ENCODE measurements at places on chromosomes 1 and 21.

DNA sequence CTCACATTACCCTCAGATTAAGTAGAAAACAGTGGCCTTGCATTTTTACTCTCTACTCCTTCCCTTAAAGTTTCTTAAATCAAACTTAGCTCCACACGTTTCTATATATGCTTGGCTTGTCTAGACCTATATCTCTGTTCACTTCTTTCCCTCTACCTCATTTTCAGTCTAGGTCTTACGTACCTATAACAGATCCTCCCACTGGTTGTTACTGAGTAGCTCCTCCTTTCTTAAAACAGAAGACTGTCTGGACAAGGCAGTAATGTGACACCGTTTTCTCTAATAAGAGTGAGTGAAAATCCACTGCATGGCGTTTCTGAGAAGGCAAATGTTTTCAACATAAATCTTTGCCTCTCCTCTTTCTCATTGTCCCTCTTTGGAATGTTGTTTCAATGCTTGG, 211.7 kb upstream of the POGK start:
- no peak for DNase-seq

DNA sequence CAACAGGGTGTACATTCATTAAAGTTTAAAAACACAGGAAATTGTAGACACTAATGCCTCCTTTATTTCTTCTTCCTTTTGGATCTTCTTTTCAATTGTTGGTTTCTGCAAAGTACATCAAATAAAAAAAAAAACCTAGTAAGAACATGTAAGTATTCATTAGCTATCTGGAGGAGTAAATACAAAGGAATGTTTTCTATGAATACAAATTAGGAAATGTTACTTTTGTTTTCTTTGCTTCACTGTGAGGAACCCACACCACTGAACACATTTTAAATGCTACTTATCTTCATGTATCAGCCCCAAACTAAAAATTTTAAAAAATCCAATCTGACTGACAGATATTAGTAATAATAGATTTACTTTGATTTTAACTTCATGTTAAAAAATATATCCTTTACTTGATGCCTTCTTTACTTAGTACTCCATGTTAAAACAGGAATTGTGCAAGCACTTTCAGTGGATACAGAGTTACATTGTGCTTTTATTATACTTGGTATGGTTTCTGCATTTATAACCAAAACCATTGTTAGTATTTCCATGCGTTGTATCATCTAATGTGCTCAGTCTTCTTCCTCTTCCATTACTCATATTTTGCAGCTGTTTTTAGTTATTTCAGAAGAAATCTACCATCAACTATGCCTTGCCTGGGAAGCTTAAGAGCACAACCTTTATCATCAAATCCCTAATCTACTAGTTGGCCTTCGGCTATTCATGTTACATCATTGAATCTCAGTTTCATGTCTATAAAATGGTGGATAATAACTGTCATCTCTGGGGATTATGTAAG, 236.9 kb upstream of the DPYD start:
- peak; percentile 72 for DNase-seq

DNA sequence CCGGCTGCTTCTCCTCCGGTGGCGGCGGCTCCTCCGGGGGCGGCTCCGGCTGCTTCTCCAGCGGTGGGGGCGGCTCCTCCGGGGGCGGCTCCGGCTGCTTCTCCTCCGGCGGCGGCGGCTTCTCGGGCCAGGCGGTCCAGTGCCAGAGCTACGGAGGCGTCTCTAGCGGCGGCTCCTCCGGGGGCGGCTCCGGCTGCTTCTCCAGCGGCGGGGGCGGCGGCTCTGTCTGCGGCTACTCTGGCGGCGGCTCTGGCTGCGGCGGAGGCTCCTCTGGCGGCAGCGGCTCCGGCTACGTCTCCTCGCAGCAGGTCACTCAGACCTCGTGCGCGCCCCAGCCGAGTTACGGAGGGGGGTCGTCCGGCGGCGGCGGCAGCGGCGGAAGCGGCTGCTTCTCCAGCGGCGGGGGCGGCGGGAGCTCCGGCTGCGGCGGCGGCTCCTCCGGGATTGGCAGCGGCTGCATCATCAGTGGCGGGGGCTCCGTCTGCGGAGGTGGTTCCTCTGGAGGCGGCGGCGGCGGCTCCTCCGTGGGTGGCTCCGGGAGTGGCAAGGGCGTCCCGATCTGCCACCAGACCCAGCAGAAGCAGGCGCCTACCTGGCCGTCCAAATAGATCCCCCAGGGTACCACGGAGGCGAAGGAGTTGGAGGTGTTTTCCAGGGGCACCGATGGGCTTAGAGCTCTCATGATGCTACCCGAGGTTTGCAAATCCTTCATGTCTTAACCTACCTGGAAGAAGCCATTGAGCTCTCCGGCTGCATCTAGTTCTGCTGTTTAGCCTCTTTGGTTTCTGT, 2.0 kb downstream of the LORICRIN start:
- no peak for DNase-seq

GRCh38 chr1:1426496-1427105, 5.5 kb upstream of the ANKRD65 start:
- no peak for DNase-seq

- DNase-seq, result no peak
These were observed 109.8 kb downstream of the RHOU start for GRCh38 chr1:228845101-228845500.

DNA sequence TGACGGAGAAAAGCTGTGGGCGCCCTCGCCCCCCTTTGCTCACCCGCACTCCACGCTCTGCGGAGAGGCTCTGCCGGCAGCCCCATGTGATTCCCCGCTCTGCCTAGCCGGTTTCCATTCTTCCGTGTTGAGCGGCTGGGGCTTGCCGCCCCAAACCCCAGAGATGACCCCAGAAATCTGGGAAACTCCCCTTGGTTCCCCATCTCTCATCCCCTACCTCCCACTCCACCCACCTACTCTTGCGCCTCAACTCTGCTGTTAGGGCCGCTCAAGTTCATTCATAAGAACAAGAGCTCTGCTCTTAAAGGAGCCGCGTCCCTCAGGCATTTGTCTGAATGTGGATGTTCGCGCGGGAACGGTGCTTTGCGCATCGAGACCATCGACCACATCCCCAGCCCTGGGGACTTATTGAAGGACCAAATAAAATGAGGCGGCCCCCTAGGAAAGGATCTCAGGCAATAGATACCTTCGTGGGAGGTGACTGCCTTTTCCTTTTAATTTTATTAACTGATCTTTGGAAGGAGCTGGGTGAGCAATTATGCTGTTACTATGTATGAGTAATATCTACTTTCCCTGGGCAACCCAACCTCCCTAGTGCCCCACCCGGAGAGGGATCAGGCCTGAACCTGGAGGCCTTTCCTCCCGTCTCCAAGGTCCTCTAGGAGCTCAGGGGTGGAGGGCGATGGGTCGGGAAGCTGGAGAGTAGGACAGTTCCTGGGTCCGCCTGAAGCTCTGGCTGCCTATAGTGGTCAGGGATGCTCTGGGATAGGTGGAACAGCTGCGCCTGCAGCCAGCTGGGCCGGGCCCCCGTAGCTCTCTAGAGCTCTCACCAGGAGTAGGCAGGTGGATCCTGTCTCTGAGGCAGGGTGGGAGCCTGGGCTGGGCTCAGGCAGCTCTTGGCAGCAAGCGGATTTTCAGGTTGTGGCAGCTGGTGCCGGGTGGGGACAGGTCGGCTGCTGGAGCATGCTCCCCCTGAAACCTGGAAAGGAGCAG, 898 bp downstream of the MFSD2A start:
- no peak for DNase-seq

GRCh38 chr1:59194621-59195020, 102.3 kb upstream of the FGGY start:
- DNase-seq, result no peak

DNA sequence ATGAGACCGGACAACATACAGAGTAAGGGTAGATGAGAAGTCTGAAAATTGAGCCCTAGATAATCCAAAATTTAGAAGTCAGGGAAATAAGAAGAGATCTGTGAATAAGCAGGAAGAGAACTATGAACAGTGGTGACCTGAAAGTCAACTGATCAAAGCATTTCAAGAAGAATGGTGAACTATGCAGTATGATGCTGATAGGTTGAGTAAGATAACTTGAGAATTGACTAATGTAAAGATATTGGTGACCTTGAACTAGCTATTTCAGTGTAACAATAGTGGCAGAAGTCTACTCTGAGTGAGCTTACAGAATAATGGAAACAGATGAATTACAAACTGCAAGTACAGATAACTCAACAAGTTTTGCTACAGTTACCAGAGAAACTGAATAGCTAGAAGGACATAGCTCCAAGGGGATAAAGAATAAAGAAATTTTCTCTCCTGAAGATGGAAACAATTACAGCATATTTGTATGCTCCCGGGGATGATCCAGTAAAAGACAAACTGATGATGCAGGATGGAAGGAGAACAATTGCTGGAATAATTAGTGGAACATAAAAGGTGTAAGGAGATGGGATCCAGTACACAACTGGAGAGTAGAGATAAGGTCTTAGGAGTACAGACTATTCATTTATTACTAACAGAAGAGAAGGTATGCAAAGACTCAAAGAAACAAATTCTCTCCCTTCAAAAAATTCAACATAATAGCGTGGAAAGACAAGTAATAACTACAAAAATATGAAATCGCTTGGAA, 10.9 kb downstream of the NRDC start:
- DNase-seq, result no peak

- no peak for DNase-seq
These were observed 170.2 kb downstream of the TNR start for GRCh38 chr1:175572932-175573868.

DNA sequence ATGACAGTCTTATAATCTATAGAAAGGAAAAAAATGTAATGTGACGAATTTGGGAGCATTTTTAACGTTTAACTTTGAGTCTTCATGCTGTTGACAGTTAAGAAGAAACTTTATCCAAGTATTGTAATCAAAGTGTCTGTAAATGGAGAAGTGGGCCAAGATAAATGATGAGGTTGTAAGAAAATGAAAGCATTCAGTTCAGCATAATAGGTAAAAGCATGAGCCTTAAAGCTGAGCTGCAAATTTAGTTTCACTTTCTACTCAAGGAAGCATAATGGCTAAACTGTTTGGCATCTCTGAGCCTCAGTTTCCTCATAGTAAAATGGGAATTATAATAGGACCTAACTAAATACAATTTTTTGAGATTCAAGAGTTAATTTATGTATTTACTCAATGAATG, 1554.8 kb downstream of the KCNT2 start:
- DNase-seq, result no peak

GRCh38 chr1:9167638-9168037, 38.7 kb upstream of the GPR157 start:
- DNase-seq, result no peak

DNA sequence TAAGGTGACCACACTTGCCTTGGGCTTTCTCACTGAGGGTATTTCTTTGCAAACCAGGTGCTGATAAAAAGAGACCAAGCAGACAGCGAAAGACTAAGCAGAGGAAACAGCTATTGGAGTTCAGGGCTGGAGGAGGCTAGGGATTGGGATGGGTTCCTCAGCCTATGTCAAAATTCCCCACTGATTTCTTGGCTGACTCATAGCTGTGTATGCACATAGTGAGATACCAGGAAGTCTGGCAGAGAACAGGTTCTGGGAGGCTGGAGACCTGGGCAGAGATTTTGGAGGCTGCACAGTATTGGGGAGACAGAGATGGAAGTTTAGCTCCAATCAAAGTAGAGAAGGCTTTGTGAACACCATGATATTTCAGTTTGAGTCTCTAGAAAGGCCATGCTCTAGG, 25.3 kb downstream of the YARS1 start:
- DNase-seq, result no peak

DNA sequence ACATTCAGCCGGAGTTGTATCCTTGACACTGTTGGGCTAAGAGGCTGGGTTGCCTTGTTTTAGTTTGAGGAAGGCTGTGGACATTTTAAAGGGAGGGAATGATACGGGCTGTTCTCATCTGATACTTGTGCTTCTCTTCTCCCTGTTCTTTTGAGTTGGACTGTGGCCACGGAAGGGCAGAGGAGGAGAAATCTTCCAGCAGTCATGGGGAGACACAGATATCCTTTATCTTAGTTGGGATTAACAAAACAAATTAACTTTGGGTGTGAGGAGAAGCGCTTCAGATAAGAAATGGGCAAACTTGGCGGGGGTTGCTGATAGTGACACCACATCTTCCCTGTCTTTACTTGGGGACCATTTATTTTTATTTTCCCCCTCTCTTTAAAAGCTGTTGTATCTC, 138.8 kb downstream of the ROR1 start:
- DNase-seq, result no peak

- no peak for DNase-seq
These were observed 95.4 kb downstream of the POFUT2 start for GRCh38 chr21:45192332-45192731.

DNA sequence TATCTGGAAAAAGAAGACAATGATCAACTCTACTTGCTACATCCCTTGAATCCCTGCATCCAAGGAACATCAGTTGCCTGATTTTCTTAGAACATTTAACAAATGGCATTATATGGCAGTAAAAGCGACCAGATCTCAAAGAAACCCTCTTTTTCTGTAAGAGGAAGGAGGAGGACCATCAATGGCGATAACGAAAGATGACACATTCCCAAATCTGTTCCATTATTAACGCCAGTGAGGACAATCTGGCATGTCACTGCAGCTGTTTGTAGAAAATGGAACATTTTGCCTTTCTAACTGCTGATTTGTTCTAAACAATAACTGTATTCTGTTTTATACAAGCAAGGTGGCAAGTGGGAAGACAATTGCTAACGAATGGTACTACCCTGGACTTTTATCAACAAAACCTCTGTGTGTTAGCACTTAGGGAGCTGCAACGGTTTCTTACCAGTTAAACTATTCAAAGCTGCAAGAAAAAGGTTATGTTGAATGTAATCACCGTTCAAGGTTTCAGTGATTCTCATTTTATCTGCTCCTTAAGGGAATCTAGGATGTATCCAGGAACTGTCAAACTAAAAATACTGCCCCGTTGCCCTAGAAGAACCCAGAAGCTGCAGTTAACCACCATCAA, 251.9 kb downstream of the SDCCAG8 start:
- DNase-seq, result no peak

DNA sequence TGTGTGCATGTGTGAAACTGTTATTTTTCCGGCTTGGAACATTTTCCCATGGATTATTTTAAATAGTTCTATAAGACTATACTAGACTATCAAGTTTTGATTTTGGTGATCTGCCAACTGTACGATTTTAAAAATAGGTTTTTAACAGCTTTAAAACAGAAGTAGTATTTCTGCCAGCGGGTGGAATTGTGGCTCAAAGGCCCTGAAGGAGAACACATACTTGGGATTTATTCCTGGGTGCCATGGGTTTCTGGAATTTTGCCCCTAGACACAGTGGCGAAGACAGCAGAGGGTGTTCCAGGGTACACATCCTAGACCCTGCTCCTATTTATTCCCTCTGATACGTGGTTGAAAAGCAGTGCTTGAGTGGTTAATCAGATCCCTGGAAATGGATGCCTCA, 81.7 kb upstream of the IPO9 start:
- no peak for DNase-seq

GRCh38 chr1:25468033-25468432, 37.3 kb downstream of the MACO1 start:
- DNase-seq, result no peak

DNA sequence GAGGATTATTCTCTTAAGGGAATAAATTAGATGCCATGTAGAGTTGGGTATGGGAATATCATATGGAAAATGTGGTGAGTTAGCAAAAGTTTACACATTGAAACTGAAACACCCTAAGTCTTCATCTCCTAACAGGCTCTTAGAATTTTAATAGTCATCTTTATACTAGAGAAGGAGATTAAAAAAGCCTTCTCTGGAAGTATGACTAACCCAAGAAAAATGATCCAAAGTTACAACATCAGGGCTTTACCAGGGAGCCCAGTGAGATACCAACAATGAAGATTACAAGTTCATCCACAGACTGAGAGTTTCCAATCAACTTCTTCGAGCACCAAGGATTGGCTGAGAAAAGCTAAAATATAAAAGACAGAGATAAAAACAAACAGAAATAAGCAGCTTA, 70.0 kb upstream of the KIAA0040 start:
- no peak for DNase-seq

Measured in fibroblast of skin of left quadriceps (primary cell).